ENCODE measurements at places on chromosomes 5 and 9.

GRCh38 chr5:151070449-151070848 is 10.4 kb downstream of the TNIP1 start:
- no peak for DNase-seq

DNA sequence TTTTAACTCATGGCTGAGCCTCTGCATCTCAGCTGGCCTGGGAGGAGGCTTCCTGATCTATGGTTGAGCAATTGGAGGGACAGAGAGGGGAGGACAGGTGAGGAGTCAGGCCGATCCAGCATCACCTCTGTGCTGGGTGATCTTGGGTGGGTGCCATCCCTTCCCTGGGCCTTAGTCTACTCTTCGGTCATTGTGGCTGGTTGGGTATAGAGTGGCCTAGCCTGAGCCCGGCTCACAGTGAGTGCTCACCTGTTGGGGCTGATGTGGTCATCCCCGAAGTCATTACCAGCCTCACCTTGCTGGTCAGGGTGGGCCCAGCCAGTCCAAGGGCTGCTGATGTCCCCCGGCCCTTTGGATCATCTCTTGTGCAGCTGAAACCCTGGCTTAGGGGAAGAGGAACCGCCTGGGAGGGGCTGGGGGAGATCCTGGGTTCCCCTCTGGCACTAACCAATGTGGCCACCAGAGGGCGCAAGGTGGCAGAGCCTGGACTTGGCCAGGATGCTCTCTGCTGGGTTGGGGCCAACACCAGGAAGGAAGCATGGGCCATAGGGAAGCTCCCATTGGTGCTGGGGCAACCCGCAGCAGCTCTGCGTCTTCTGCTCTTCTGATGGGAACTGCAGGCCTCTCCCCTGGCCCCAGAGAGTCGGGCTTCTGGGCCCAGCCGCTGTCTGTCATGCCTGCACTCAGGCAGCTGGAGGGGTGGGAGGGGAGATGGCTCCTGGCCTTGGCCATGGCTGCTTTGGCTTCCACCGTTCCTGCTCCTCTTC is 17.3 kb upstream of the ODF2 start:
- peak; percentile 89 for DNase-seq

DNA sequence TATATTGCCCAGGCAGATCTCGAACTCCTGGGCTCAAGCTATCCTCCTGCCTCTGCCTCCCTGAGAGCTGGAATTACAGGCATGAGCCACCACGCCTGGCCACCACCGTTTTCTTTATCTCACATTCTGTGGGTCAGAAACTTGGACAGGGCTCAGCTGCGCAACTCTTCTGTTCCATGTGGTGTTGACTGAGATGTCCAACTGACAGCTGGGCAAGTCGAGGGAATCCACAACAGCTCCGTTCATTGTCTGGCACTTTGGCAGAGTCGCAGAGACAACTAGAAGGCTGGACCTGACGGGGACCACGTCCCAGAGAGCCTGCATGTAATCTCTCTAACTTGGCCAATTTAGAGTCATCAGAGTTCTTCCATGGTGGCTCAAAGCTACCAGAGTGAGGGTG is 36.2 kb upstream of the AOPEP start:
- no peak for DNase-seq

DNA sequence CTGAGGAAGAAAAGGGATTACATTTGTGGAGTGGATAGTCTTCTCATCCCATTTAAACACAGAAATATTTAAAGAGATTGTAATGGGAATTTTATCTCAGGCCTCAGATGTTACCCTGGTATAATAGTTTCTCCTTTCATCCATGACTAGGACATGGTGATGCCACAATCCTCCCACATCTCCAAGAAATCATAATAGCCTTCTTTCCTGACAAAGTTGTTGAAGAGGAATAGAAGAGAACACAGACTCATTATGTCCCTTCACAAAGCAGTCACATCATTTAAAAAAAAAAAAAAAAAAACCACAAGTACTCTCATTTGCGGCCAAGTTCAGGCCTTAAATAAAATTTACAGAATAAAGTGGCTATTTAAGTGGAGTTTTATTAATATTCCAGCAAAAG is 359.6 kb downstream of the DEPDC1B start:
- DNase-seq: no peak

DNA sequence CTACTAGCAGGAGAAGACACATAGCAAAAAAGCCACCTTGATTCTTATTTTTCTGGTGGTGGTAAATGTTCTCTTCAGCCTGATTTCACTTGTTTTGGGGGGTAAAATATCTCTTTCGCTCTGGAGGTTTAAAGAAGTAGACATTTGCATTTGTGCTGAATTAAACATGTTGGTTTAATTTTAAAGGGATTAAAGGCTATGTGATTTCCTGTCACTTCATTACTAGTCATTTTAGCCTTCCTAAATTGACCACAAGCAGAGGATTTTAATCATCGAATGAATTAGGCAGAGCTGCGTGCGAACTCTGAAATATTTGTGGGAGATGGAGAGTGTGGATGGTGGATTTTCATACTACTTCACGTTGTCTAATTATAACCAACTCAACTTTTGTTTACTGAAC is 4.8 kb downstream of the RASGRF2 start:
- no peak for DNase-seq

- no peak for DNase-seq
Measured at GRCh38 chr9:60546406-60546805, 367.8 kb upstream of the SPATA31A5 start.
